ENCODE measurements at places on chromosomes 13 and 19.

GRCh38 chr19:17576758-17577456 is 21.5 kb downstream of the COLGALT1 start:
- DNase-seq: no peak

DNA sequence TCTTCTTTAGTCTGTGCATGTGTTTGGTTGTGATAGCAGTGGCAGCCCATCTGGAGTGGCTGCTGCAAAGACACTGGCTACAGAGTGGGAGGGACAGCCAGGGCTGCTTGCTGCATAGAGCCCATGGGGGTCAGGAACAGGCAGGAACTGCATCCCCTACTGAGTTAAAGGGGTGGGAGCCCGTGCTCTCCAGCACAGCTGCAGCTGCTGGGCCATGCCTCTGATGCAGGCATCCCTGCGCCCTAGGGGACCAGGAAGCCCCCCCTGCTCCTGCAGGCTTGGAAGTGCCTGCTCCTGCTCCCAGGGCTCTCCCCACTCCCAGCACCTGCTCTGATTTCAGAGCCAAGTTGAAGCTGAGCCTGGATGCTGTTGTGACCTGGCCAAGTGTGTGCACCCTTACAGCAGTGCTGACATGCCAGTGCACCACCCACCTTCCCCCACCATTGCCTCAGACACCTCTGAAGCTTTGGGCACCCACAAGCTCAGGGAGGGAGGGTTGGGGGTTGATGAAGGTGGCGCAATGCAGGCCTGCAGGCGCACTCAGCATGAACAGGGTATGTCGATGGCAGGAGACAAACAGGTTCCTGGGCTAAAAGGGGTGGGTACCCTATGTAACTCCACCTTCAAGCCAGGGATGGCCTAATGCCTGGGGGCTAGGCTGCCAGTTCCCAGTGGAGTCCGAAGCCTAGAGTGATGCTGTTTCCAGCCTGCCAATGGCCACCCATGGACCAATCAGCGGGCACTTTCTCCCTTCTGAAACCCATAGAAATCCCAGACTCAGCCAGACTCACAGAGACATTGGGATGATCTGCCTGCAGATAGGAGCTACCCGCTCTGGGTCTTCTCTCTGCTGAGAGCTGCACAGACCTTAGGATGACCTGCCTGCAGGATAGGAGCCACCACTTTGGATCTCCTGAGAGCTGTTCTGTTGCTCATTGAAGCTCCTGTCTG is 919.9 kb upstream of the MIR17HG start:
- DNase-seq: no peak

- DNase-seq: no peak
Measured at GRCh38 chr19:5953030-5953589, 24.8 kb downstream of the RANBP3 start.

GRCh38 chr19:47719047-47719859 is 6.0 kb downstream of the EHD2 start:
- no peak for DNase-seq

DNA sequence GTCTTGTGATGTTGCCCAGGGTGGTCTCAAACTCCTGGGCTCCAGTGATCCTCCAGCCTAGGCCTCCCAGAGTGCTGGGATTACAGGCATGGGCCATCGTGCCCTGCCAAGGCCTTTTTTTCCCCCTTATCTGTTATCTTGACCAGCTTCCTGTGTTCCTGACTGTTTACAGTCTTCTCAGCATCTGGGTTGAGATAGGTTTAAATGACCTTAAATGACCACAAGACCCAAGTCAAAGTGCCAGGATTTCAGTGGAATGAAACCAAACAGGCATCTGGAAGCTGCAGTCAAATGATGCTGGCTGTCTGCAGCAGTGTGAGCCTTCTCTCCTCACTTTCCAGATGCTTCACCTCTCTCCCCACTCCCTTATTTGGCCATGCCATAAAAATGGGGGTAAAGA is 114.2 kb upstream of the CLDN10 start:
- DNase-seq: no peak

DNA sequence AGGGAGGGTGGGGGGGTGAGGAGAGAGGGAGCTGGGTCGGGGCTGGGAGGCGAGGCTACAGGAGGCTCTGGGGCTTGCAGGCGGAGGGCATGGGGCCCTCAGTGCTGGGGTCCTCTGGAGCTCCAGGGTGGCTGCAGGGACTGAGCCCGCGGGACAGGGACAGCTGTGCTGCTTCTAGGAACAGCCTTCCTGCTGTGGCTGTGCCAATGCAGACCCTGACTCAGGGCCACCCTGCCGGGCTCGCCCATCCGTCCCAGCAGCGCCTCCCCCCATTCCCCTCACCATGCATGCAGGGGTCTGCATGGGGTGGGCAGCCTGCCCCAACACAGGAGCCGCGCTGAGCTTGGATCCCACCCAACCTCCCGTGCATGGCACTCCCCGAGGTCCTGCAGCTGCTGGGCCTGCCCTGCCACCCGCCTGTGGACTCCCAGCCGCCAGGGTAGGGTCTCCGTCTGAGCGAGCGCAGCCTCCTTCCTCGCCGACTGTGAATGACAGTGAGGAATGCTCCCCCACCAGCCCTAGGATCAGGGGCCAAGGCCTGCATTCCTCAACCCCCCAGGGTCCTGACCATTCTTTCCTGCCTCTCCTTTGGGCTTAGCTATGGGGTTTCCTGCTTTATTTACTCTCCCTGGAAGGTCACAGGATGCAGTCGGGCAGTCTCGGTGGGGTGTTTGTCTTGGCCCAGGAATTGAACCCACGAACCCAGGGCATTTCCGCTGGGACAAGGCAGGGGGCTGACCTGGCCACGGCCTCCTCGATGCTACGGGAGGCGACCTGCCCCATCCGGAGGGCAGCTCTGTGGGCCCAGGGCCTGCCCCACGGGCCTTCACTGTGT is 23.4 kb downstream of the CEBPG start:
- DNase-seq: no peak

DNA sequence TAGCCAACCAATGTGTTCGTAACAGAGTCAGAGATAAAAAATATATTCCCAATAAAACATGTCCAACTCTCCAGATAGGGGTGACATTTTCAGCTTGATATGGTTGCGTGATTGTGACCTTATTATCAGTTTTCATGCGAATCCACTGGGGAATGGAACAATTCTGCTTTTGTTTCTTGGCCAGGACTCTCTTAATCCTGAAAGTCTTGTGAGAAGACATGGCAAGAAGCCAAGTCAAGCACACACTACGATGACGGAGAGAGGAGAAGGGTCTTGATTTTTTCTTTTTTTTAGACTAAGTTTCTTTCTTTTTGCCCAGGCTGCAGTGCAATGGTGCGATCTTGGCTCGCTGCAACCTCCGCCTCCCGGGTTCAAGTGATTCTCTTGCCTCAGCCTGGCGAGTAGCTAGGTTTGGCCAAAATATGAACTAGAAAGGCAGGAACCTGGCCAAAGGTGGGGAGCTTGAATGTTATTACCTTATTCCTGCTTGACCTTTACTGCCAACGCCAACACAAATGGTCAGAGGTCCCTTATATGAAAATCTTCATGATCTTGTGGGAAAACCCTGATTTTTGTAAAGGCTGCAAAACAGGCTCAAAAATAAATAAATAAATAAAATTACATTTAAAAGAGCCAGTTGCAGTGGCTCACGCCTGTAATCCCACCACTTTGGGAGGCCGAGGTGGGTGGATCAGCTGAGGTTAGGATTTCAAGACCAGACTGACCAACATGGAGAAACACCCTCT is 14.5 kb downstream of the ZNF816 start:
- DNase-seq: no peak

GRCh38 chr13:29514720-29515310 is 80.7 kb downstream of the SLC7A1 start:
- DNase-seq: no peak

- DNase-seq: no peak
Measured at GRCh38 chr13:77114271-77114670, 87.3 kb upstream of the FBXL3 start.

DNA sequence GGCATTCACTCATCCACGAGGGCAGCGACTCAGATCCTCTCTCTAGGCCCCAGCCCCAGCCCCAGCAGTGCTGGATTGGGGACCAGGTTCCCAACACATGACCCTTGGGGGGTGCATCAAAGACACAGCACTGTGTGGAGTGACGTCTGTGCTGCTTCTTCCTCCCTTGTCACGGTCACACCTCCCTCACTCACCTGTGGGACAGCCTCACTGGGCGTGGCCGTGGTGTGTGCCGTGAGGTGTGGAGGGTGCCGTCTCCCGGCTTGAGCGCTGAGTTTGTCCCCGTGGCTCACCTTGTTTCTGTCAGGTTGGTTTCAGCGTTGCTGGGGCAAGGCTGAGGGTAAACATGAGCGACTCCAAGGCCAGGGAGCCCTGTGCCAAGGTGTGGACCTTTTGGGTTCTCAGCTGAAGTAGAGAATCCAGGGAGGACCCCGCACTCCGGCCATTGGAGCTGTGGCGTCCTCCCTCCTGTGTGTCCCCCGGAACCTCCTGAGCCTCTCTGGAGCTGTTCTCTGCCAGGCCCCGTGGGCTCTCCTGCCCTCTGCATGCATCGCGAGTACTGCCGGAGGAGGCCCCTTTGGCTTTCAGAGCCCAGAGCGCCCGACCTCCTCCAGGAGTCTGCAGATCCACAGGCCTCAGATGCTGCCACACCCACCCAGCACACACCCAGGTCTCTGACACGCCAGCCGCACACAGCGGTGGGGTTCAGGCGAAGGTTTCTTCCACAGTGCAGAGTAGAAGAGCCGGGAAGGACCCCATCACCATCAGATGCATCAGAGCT is 33.6 kb downstream of the CSNK1G2 start:
- no peak for DNase-seq

DNA sequence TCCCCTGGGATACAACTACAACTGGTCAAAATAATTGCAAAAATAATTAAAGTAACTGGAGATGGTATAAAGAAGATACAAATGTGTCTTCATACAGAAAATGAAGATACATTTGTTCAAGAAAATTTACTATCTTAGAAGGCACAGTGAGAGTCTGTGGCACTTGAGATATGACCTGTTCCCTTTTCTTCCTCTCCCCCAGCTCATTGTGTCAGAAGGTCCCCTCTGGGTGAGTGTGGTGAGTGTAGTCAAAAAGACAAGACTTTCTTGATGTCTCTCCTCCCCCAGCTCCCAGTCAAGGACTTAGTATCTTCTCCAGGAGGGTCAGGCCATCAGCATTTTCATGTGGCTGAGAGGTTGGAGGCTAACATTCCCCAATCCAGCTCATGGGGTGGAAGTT is 51.7 kb downstream of the EDNRB start:
- no peak for DNase-seq

GRCh38 chr13:44669534-44669933 is 93.4 kb upstream of the TSC22D1 start:
- no peak for DNase-seq

- DNase-seq: no peak
Measured at GRCh38 chr19:11596156-11596555, 1.1 kb upstream of the ZNF627 start.

DNA sequence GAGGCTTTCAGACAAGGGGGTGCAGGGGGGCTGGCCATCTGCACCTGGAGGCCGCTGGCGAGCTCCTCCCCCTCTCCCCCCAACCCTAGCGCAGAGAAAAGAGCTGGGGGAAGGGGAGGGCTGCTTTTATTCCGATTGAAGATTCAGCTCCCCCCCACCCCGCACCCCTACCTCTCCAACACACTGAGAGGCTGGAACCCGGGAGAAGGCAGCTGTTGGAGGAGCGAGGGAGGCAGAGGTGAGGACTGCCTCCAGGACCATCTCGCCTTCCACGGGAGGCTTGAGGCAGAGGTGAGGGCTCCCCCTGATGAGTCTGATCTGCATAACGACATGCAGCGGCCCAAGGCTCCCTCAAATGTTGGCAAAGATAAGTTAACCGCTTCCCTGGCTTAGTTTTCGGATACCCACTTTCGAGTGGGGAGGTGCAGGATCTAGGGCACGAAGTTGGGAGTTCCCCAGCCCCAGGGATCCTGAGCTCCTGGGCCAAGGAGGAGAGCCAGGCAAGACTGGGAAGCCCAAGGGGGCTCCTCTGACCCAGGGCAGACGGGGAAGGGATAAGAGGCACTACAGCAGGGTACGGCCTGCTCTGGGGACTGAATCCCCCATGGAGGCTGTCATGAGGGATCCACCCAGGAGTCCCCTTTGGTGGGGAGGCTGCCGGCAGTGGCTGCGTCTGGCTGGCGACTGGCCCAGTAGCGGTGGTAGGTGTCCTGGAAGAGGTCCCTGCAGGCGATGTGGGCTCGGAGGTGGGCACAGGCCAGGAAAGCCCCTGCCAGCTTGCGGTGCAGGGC is 1.2 kb upstream of the NUMBL start:
- DNase-seq: no peak

GRCh38 chr13:94920578-94920977 is 208.2 kb upstream of the SOX21 start:
- DNase-seq: no peak

DNA sequence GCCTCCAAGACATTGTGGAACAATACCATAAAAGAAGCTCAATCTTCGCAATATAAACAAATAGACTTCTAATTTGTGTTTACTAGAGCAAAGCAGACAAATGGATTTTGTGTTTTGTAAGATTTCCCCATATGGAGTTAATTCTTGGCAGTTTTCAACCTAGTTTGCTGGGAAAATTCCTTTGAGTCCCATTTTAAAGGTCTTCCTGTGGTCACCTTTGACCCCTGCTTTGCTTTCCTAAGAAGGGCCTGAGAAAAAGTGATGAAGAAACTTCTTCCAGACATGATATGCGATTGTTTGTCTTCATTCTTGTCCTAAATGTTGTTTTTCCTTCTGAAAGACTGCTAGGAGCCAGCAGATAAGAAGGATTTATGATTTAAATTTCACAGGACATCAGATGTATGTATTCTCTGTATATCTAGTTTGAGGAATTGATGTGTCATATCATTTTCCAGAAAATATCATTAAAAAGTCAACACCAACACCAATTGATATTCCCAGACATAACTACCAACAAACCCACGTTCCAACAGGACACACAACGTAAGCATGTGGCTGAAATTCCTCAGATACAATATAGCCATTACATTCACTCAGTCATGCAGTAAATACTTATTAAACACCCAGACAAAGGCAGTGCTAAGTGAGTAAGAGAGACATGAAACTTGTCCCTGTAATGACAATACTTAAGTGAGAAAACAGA is 276.4 kb downstream of the LHFPL6 start:
- no peak for DNase-seq

DNA sequence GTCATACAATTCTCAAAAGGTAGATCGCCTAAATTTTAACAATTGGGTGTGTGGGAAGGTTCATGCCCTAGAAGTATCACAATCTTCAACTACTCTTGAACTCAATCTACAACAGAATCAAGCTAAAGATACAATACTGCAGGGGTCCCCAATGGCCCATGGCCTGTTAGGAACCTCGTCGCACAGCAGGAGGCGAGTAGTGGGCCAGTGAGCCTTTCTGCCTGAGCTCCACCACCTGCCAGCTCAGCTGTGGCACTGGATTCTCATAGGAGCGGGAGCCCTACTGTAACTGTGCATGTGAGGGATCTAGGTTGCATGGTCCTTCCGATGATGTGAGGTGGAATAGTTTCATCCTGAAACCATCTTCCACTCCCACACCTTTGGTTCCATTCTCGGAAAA is 230.6 kb downstream of the KLF12 start:
- DNase-seq: no peak

- DNase-seq: no peak
Measured at GRCh38 chr13:101520672-101521071, 68.2 kb downstream of the ITGBL1 start.

- no peak for DNase-seq
Measured at GRCh38 chr13:114106526-114106925, 25.9 kb downstream of the RASA3 start.
